ENCODE measurements at places on chromosomes 4 and X. TPM values are rescaled to one million over a fixed set of nuclear protein-coding genes. Genes with fewer than 3 reads are reported as not detected.

The SATL1 gene
- total RNA-seq = not detected

- DNase-seq = no peak
Measured at GRCh38 chr4:40916218-40916555, 166.4 kb downstream of the NSUN7 start.

The TMSB15A gene
- total RNA-seq = not detected

The ANXA3 gene
- total RNA-seq = 160 TPM

GRCh38 chr4:68948044-68948743, 3.4 kb downstream of the UGT2A3 start:
- DNase-seq = no peak

Measured in HT-29 (cell line).